ENCODE measurements at places on chromosomes 6 and 20.

- no peak for DNase-seq
Observed at GRCh38 chr6:121999456-122000065, 399.9 kb upstream of the HSF2 start.

- no peak for DNase-seq
Observed at GRCh38 chr6:4036581-4036980, 42.4 kb downstream of the FAM217A start.

DNA sequence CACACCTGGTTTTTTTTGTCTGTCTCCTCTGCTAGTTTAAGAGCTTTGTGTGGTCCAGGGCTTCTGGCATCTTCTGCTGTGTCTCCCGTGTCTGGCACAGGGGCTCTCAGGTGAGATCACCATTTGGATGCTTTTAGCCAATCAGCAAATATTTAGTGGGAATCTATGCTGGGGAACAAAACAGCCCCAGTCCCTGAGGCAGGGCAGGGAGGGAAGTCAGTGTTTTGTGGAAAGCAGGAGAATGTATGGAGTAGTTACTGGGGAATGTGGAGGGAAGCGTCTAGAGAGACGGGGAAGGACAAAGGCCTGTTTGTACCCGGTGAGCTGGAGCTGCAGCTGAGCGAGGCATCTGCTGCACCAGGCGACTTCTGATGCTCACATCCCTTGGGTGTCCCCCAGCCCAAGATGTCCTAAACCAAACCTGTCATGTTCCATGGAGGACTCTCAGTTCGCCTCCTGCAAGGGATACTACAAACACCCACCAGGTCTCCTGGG, 49.3 kb upstream of the NNAT start:
- DNase-seq: no peak

- no peak for DNase-seq
Observed at GRCh38 chr6:147675281-147675680, 166.8 kb downstream of the SAMD5 start.

DNA sequence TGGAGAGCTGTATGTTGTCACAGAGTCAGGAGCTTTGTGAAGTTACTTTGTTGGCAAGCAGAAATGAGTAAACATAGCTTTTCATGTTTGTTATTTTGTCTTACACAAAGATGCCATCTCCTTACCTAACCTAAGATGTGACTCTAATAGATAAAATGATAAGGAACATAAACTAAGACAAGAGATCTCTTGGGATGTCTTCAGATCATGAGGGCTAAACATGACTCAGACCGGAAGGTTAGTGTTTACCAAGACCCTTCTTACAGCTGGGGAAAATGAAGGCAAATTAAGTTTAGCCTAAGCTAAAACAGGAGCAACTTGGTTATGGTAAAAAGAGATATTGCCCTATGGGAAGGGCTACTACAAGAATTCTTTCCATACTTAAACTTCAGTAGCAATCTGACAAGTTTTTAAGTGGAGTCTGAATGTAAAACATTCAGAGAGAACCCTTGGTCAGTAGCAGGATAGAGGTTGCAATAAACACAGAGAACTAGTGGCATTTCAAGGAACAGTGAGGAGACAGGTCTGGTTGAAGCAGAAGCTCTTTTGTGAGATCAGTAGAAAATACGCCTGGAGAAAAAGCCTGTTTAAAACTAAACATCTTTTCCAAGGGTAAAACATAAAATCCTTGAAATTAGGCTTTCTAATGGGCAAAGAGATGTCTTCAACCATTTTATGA, 29.9 kb downstream of the SGK1 start:
- no peak for DNase-seq

DNA sequence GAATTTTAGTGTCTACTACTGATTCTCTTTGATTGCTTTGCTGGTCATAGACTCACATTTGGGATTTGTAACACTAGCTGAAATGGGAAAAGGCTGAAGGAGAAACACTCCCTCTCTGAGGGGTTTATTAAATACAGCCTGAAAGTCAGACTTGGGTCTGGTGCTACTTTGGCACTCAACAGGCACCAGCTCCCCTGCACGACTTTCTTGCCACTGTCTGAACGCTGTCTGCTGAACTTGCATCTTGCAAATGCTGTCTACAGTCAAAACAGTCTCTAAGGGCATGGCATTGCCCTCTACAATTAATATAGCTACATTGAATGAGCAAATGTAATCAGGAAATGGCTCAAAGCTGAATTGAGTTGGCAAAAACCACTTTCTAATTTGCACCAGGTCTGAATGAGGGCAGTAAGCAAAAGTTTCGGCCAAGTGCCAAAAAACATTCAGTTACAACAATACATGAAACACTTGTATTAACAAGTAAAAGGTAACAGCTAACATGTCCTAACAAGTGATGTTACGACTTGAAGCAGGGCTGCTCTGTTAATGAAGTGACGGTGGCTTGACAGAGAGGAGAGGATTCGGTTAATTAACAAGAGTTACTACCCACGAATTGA, 119.5 kb downstream of the FOXC1 start:
- DNase-seq: no peak

All from activated T-cell treated with anti-CD3 and anti-CD28 coated beads, Interleukin-2, amount 50 U/mL, for 48 hours (primary cell).